Hepatocyte (in vitro differentiated cells): ENCODE measurements at places on chromosomes 4 and X.
A peak's percentile ranks its signal among the peaks of the same experiment; 100 is the strongest.

DNA sequence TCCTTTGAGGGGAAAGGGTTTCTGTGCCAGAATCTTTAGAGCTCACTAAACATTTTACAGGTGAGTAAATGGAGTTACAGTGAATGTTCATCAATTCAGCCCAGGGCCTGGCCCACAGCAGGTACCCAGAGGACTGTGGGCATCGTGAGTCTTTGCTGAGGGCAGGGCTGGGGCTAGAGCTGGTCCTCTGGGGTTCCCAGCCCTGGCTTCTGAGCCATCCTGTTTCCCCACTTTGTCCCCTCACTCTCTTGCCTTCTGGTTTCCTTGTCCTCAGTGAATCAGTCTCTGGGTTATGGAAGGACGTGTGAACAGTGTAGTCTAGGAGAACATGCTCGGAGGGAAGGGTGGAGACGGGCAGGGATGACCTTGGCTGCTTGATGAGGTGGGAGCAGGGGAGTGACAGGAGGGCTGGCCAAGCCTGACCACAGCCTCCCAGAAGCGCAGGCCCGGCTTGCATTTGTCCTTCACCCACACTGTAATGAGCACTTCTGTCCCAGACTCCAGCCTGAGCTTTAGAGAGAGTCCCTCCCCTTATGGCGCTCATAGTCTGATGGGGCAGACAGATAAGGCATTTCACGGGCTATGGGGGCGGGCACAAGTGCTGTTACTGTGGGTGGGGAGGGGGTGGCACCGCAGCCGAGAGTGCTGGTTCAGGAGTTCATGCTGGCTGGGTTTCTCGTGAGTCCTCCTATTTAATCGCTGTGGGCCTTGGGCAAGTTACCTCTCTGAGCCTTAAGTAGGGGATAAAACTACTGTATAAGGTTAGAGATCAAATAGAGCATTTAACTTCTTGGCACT is 17.3 kb downstream of the TBC1D14 start:
- H3K27me3 ChIP-seq, result no peaks in the 10 kb centered on the region
- no peak overlapping the region for H3K4me3 ChIP-seq
- no peaks in the 10 kb centered on the region for H3K36me3 ChIP-seq
- H3K27ac ChIP-seq, result peak overlapping the region; percentile 72
- peak; percentile 89 for DNase-seq

DNA sequence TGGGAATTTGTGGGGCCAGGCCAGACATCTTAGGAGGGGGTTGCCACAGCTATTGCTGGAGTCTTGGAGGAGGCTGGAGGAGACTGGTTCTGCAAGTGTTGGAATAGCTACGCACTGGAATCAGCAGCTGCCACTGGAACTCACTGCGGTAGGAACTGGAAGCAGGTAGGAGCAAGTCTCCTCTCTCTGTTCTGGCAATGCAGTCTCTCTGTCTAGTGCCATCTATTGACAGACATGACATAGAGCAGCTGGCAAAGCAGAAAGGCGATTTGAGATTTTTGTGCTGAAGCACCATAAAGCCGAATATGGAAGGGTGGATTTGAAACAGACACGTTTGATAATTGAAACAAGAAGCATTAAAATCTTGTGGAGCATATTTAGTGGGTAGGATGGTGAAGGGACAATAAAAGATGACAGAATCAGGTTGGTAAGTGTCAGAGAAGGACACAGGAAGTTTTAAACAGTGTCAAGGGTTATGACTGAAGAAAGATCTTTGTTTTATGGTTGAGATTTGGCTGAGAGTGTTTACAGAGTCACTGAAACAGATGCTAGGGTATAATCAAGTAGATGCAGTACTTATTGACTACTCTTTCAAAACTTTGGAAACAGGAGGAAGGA is 23.5 kb upstream of the SYNPO2 start:
- H3K4me3 ChIP-seq, result no peak overlapping the region
- H3K4me1 ChIP-seq, result no peaks in the 10 kb centered on the region
- H3K36me3 ChIP-seq, result no peaks in the 10 kb centered on the region
- H3K27me3 ChIP-seq, result no peaks in the 10 kb centered on the region
- peak; percentile 78 for DNase-seq

DNA sequence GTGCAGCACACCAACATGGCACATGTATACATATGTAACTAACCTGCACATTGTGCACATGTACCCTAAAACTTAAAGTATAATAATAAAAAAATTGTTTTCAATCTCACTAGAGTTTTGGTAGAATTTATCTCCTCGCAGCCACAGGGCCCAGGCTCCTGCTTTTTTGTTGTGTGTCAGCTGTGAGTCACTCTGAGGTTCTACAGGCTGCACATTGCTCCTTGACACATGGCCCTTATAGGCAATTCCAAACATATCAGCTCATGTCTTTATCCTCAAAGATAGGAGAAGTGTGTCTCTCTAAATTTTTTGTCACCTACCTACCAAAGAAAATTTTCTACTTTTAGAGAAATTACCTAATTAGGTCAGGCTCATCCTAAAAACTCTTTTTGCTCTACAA is 252.1 kb upstream of the ADGRL3 start:
- no peaks in the 10 kb centered on the region for H3K27me3 ChIP-seq
- no peaks in the 10 kb centered on the region for H3K4me1 ChIP-seq
- no peaks in the 10 kb centered on the region for H3K36me3 ChIP-seq
- DNase-seq, result no peak
- H3K4me3 ChIP-seq, result no peak overlapping the region

GRCh38 chrX:45751156-45751555 is 550.5 kb upstream of the DIPK2B start:
- H3K27ac ChIP-seq, result no peak overlapping the region
- H3K4me1 ChIP-seq, result peaks cover 3% of the 10 kb centered on the region
- H3K4me3 ChIP-seq, result no peak overlapping the region
- no peaks in the 10 kb centered on the region for H3K36me3 ChIP-seq
- H3K27me3 ChIP-seq, result no peaks in the 10 kb centered on the region

DNA sequence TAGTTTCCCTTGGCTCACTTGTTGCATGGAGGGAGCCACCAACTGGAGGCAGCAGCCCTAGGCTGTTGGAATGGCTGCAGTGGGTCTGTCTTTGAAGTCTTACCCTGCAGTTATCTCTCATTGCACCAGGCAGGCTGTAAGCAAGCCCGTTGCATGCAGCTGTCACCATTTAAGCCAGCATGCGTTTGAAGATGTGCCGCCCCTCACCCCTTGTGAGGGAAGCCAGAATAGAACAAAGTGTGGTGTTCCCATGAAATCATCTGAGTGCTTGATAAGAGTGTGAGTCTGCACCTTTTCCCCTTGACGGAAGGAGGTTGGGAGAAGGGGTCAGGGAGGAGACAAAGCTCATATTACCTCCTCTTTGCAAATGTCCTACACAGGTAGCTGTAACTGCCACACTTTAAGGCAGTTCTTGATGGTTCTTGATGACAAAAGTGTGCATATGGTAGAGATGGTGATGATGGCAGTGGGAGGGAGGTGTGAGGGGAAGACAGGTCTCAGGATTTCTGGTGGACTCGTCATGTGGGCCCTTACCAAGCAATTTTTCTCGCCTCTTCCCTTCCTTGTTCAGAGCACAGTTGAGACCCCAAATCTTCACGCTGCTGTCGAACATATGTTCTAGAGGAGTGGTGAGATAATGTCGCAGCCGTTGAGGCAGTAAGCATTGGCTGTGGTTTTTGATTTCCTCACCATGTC is 191.4 kb upstream of the LEF1 start:
- peak overlapping the region; percentile 35 for H3K27ac ChIP-seq
- no peak overlapping the region for H3K4me3 ChIP-seq
- no peaks in the 10 kb centered on the region for H3K36me3 ChIP-seq
- DNase-seq, result no peak
- H3K4me1 ChIP-seq, result peaks cover 20% of the 10 kb centered on the region
- no peaks in the 10 kb centered on the region for H3K27me3 ChIP-seq

DNA sequence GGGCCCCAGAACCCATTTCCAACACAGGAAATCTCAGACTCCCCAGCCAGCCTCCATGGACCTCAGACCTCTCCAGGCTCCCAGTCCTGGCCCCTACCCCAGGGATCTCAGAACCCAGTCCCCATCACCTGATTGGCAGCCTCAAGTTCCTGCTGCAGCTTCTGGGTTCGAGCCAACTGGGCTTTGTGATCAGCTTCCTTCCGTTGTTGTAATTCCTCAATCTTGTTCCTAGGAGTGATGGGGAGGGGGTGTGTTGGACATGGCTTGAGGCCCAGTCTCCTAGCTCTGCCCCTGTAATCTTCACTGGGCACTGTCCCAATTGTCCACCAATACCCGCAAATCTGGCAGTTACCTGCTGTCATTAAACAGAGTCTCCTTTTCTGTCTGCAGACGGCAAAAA is 12.6 kb downstream of the GRIPAP1 start:
- DNase-seq, result no peak
- H3K36me3 ChIP-seq, result no peaks in the 10 kb centered on the region
- H3K4me3 ChIP-seq, result no peak overlapping the region
- H3K4me1 ChIP-seq, result no peaks in the 10 kb centered on the region
- no peaks in the 10 kb centered on the region for H3K27me3 ChIP-seq

DNA sequence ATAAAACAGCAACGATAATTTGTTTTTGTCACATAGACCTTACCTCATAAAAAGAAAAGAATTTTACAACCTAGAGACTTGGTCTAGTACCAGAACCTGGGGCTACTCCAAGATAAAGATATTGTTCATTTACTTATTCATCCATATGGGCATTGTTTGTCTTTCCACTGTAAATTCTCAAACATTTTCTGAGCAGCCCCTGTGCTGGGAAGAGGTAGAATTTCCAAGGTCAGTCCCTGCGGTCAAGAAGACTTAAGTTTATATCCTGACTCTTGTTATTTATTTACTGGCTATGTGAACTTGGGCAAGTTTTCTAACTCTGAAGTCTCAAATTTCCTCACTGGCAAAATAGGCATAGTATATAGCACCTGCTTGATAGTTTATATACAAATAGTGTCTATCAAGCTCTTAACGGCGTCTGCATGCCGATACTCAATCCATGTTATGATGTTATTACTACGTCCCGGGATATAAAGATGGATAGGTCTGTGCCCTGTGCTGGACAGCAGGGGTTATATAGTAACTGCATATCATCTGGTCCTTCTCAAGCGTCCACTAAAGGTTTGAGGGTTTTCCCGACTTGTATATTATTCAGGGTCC is 222.1 kb upstream of the TAPT1 start:
- no peaks in the 10 kb centered on the region for H3K27me3 ChIP-seq
- H3K4me1 ChIP-seq, result no peaks in the 10 kb centered on the region

DNA sequence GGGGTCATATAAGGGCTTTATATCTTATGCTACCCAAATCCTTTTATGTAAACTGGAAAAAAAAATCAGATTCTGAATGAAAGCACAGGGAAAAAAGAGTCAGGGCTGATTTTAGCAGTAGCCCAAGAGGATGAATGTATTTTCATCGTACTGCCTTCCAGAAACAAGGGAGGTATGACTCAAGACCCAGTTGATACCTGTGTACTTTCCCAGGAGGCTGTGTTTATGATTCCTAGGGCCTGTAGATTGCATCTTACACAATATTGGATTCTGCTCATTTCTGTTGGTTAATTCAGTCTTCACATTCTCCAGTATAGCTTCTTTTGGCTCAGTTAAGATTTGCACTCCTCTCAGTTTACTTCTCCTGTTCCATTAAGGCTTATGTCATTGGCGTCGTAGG is 127.9 kb upstream of the LIMCH1 start:
- H3K4me3 ChIP-seq, result no peak overlapping the region
- H3K27me3 ChIP-seq, result no peaks in the 10 kb centered on the region
- no peak overlapping the region for H3K27ac ChIP-seq
- H3K4me1 ChIP-seq, result no peaks in the 10 kb centered on the region

DNA sequence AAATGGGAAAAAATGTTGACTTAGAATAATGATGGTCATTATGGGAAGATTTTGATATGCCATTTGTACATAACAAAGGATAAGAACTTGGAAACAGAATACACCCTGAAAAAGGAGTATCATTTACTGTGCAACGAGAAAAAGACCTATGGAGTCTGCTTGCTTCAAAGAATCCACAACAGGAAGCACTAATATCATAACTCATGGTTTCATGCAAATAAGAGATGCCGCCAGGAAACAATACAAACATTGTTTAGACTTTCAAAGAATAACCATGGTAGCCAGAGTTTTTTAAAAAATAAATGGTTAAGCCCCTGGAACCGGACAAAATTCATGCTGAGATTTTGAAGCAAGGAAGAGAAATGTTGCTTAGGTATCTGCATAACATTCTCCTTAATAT is 139.9 kb upstream of the ETNPPL start:
- peaks cover 3% of the 10 kb centered on the region for H3K27me3 ChIP-seq
- H3K36me3 ChIP-seq, result no peaks in the 10 kb centered on the region
- DNase-seq, result no peak

DNA sequence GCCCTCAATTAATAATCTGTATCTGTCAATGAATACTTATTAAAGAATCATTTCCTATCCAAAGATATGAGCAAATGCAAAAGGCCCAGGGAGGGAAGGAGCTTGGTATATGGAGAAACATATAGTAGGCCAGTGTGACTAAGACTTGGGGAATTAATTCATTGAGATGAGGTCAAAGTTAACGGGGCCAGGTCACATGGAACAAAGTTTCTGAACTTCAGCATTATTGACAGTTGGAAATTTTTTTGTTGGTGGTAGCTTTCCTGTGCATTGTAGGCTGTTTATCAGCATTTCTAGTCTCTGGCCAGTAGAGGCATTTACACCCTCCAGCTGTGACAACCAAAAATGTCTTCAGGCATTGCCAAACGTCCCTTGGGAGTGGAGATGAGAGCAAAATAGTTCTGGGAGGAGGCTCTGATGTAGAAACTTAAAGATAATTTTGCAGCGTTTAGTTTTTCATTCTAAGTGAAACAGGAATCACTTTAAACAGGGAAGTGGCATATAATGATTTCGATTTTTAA is 202.0 kb downstream of the SLC4A4 start:
- no peaks in the 10 kb centered on the region for H3K36me3 ChIP-seq
- H3K4me3 ChIP-seq, result no peak overlapping the region
- no peaks in the 10 kb centered on the region for H3K27me3 ChIP-seq

DNA sequence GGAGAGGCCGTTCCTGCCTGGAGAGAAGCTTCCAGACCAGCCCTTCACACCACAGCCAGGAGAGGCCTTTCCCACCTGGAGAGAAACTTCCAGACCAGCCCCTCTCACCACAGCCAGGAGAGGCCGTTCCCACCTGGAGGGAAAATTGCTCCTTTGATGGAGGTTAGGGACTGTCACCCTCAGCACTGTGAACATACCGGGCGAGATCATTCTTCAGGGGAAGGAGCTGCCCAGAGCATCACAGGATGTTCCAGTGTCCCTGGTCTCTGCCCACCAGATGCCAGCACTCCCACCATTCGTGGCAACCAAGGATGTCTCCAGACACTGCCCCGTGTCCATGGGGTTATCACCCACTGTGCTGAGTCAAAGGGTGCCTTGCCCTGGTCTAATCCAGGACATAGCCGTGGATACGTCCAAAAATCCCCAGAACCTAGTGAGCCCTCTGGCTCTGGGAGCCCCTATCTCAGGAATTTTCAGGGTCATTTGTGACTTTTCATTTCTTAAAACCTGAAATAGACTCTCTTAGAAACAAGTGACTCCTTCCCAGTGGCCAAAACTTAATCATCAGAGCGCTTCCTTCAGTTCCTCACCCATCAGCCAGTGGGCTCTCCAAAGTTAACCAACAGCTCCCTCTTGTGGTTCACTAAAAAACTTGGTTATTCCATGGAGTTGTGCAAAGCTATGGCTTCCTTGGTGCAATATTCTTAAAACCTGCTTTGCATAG is 80.2 kb downstream of the CRMP1 start:
- H3K4me1 ChIP-seq, result no peaks in the 10 kb centered on the region
- H3K27ac ChIP-seq, result no peak overlapping the region
- peak; percentile 84 for DNase-seq
- no peaks in the 10 kb centered on the region for H3K36me3 ChIP-seq

GRCh38 chr4:28518561-28519165 is 1658.0 kb downstream of the STIM2 start:
- H3K36me3 ChIP-seq, result no peaks in the 10 kb centered on the region
- H3K27ac ChIP-seq, result no peak overlapping the region
- no peaks in the 10 kb centered on the region for H3K27me3 ChIP-seq
- H3K4me3 ChIP-seq, result no peak overlapping the region

GRCh38 chrX:125782184-125782583 is 383.9 kb downstream of the DCAF12L2 start:
- no peak for DNase-seq
- H3K27me3 ChIP-seq, result no peaks in the 10 kb centered on the region
- peaks cover 4% of the 10 kb centered on the region for H3K4me1 ChIP-seq
- H3K27ac ChIP-seq, result no peak overlapping the region
- no peaks in the 10 kb centered on the region for H3K36me3 ChIP-seq
